ENCODE measurements at places on chromosomes 12 and 14. TPM values are rescaled to one million over a fixed set of nuclear protein-coding genes. Genes with fewer than 3 reads are reported as not detected.

The ULK1 gene
- 20.6 TPM for total RNA-seq

The RNASE7 gene
- total RNA-seq, result not detected

The NPFF gene
- total RNA-seq, result not detected

The AICDA gene
- not detected for total RNA-seq

The PRB3 gene
- not detected for total RNA-seq

DNA sequence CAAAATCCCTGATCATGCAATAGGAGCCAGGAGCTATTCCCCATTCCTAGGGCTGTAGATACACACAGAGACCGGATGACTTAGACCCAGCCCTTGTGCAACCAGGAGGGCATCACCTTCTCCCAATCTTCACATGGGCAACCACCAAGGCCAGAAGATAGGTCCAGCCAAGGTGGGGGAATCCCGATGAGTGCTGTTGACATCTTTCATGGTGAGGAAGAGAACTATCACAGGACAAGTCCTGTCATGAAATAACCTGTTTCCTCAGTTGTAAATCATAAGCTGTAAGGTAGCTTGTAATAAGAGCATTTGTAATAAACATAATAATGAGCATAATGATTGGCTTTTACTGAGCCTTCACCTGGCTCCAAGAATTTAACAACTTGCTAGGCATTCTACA is 89.5 kb downstream of the GCH1 start:
- H3K27me3 ChIP-seq, result peaks cover 16% of the 10 kb centered on the region
- H3K36me3 ChIP-seq, result no peaks in the 10 kb centered on the region
- H3K27ac ChIP-seq, result no peak overlapping the region
- no peak for DNase-seq
- no peak overlapping the region for H3K4me3 ChIP-seq
- H3K4me1 ChIP-seq, result no peaks in the 10 kb centered on the region

DNA sequence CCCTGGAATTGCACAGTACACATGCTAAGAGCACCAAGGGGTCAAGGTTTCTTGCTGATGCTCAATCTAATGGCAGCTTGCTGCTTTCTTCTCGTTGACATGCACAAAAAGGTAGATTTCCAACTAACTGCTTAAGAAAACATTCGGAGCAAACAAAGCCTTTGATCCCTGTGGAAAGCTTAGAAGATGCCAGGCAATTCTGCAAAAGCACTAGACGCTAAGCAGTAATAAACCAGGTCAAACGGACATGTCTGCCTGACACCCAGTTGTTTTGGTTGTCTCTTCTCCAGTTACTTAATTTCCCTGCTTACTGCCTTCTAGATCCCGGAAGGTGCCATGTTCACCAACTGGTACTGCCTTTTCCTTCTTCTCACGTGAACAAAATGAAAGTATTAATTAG is 100.5 kb upstream of the TMCC3 start:
- no peak for DNase-seq
- H3K36me3 ChIP-seq, result no peaks in the 10 kb centered on the region
- H3K4me3 ChIP-seq, result no peak overlapping the region
- no peak overlapping the region for H3K27ac ChIP-seq

- no peak overlapping the region for H3K27ac ChIP-seq
- H3K27me3 ChIP-seq, result peaks cover 15% of the 10 kb centered on the region
- DNase-seq, result no peak
- H3K4me3 ChIP-seq, result no peak overlapping the region
- H3K4me1 ChIP-seq, result no peaks in the 10 kb centered on the region
Measured at GRCh38 chr14:104445832-104446381, 133.7 kb upstream of the C14orf180 start.

GRCh38 chr14:95180966-95181741 is 23.8 kb upstream of the DICER1 start:
- peaks cover 21% of the 10 kb centered on the region for H3K27me3 ChIP-seq
- no peak overlapping the region for H3K27ac ChIP-seq
- no peak for DNase-seq

- H3K36me3 ChIP-seq, result no peaks in the 10 kb centered on the region
- H3K27ac ChIP-seq, result no peak overlapping the region
- H3K4me3 ChIP-seq, result no peak overlapping the region
Measured at GRCh38 chr12:24360057-24360456, 410.6 kb upstream of the SOX5 start.

DNA sequence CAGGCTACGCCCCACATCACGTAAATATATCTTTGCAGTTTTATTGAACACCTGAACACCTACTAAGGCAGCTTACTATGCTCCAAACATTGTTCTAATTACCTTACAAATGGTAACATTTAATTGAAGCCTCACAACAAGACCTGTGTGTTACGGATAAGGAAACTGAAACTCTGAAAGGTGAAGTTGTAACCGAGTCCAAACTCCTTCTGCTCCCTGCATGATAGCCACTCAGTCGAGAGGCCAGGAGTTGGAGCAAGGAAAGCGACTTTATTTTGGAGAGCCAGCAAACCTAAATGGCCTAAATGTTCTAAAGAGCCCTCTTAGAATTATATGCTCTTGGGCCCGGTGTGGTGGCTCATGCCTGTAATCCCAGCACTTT is 12.6 kb upstream of the TRPV4 start:
- peaks cover 10% of the 10 kb centered on the region for H3K4me1 ChIP-seq
- H3K27ac ChIP-seq, result no peak overlapping the region
- no peaks in the 10 kb centered on the region for H3K36me3 ChIP-seq
- no peaks in the 10 kb centered on the region for H3K27me3 ChIP-seq

DNA sequence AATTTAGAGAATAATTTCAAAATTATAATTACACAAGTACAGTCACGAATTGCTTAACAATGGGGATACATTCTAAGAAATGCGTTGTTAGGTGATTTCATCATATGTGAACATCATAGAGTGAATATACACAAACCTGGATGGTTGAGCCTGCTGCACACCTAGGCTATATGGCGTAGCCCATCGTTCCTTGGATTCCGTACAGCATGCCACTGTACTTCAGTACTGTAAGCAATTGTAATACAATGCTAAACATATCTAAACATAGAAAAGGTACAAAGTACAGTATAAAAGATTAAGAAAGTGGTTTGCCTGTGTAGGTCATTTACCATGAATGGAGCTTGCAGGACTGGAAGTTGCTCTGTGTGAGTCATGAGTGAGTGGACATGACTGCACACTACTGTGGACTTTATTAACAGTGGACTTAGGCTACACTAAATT is 286.2 kb downstream of the CACNA1C start:
- H3K36me3 ChIP-seq, result no peaks in the 10 kb centered on the region
- H3K27me3 ChIP-seq, result peaks cover 15% of the 10 kb centered on the region
- no peak overlapping the region for H3K27ac ChIP-seq
- no peaks in the 10 kb centered on the region for H3K4me1 ChIP-seq
- DNase-seq, result no peak

- no peak overlapping the region for H3K27ac ChIP-seq
- no peaks in the 10 kb centered on the region for H3K36me3 ChIP-seq
- no peak overlapping the region for H3K4me3 ChIP-seq
Measured at GRCh38 chr14:96663076-96663475, 134.1 kb upstream of the VRK1 start.
